Trophoblast cell (in vitro differentiated cells and primary cell): ENCODE measurements at places on chromosomes 4 and X.

DNA sequence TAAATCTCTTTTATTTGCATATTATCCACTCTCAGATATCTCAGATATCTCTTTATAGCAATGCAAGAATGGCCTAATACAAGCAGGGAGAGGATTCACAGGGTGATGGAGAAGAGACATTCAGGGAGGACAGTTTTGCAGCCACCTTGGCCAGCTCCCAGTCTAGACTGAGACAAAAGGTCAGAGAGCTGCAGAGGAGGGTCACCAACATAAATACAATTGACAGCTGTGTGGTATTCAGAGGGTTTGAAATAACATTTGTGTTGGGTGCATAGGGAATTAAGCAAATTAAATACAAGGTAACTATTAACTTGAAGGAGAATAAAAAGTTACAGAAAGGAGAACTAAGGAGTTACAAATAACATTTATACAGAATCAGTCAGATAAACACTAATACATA is 189.5 kb upstream of the TAPT1 start:
- DNase-seq = no peak

DNA sequence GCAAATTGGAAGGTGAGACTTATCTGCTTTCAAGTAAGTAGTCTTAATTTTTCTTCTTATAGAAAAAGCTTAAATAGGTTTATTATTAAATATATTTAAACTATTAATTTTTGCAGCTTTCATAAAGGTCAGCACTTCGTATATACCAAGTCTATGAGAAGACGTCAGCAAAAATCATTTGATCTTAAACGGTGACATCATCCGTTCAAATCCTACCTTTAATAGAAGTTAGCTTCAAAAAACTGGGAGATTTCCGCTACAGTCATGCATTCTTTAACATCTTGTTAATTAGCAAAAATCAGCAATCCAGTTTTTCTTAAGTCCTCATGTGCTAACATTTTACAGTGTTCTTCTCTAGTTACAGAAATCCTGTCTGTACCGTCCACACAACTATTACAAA is 49.9 kb upstream of the PGRMC1 start:
- no peak for DNase-seq

DNA sequence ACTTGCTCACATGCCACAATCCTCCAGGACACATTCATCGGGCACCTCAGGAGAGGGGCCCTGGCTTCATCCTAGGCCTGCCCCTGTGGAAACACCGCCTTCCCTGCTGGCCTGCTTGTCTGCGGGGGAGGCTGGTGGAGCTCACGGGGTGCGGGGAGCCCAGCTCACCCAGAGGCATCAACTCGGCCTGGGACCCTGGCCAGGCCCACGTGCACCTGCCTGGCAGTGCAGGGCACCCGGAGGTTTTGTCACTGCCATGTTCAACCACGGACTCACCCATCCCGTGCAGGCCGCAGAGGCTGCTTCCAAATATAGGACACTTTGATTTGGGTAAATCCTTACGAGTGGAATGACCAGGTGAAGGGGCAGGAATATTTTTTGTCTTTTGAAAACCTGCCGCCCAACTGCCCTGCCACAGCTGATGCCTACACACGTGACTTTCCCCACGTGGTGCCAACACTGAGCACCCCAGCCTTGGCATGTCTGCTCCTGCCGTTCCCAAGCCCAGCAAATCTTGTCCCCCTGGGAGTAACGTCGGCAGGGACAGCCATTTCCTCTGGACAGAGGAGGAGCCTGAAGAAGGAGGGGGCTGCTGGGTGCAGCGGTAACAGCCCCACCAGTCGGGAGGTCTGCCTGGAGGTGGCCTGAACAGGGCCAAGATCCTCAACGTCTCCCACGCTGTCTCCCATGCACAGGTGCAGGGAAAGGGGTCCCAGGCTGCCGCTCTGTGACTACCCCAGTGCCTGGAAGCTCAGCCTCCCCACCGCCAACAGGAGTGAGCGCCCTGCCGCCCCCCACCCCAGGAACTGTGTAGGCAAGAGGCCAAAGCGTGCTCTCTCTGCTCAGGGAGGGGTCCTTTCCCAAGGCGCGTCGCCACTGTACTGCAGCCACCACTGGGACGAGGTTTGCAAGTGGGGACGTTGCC is 8.5 kb downstream of the MXD4 start:
- no peak for DNase-seq

- peak; percentile 33 for DNase-seq
These were observed 34.3 kb downstream of the NLGN3 start for GRCh38 chrX:71178908-71179307.

GRCh38 chrX:115898382-115899001 is 272.1 kb upstream of the AGTR2 start:
- DNase-seq = peak; percentile 48

- DNase-seq = no peak
These were observed 99.1 kb downstream of the AFF1 start for GRCh38 chr4:87033902-87034301.

GRCh38 chr4:16717266-16717970 is 181.0 kb downstream of the LDB2 start:
- DNase-seq = no peak

DNA sequence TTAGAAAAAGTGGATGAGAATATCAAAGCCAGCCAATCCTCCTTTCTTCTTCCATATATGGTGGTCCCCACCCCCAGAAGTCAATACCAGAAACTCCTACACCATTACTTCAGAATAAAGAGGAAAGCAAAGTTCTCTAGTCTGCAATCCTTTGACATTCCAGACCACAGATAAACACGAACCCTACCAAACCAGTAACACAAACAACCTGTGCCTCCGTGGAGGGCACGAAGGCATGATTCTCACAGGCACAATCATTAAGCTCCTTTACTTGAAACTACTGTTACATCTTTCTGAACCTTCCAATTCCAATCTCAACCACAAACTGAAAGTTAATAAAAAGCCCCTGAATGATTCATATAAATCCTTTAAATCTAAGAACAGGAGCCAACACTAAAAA is 16.3 kb downstream of the MAML3 start:
- peak; percentile 84 for DNase-seq

DNA sequence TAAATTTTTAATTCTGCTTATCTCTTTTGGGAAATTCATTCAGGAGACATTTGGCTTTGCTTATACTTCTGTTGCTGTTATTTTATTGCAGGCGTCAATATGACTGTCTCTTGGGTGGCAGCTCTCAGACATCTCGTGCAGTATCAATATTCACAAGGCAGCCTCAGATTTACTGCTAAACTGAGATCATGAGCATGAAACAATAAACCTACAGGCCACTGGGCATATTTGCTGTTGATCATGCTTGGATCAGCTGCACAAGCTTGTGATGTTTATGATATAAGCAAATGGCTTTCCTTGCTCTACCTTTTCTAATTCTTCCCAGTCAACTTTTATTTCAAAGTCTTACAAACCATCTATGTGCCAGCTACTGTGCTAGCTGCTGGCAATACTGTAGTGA is 39.2 kb downstream of the TSPAN5 start:
- DNase-seq = no peak

- DNase-seq = no peak
These were observed 12.8 kb upstream of the SLC2A9 start for GRCh38 chr4:10034136-10034535.

GRCh38 chr4:137705171-137705783 is 173.0 kb upstream of the PCDH18 start:
- DNase-seq = no peak

DNA sequence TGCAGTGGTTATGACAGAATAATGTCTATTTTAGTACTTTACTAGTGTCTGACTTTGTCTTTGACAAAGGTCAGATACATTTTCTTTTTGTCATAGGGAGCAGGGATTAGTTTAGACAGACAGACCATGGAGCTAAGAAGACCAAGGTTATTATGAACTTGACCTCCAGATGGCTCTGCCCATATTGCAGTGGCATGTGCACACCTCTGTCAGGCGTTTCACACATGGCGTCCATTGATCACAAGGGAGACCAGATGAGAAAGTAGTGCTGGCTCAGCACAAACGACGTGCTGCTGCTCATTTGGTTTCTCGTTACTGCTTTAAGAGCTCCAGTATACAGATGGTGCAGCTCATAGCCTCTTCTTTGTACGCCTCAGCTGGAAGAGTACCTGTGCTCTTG is 56.3 kb upstream of the HPSE start:
- DNase-seq = no peak

DNA sequence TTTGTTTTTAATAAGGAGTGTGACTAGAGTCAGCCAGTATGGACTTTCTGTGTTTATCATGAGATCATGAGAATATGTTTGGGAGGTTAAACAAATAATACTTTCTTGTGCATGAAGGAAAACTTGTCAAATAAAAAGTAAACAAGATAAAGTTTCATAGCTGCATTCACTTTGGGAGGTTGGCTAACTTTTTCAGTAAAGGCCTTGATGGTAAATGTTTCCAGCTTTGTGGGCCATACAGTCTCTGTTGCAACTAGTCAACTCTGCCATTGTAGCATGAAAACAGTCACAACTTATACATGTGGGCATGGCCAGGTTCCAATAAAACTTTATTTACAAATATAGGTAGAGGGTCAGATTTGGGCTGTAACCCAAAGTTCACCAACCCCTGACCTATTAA is 150.4 kb downstream of the MID1 start:
- no peak for DNase-seq

DNA sequence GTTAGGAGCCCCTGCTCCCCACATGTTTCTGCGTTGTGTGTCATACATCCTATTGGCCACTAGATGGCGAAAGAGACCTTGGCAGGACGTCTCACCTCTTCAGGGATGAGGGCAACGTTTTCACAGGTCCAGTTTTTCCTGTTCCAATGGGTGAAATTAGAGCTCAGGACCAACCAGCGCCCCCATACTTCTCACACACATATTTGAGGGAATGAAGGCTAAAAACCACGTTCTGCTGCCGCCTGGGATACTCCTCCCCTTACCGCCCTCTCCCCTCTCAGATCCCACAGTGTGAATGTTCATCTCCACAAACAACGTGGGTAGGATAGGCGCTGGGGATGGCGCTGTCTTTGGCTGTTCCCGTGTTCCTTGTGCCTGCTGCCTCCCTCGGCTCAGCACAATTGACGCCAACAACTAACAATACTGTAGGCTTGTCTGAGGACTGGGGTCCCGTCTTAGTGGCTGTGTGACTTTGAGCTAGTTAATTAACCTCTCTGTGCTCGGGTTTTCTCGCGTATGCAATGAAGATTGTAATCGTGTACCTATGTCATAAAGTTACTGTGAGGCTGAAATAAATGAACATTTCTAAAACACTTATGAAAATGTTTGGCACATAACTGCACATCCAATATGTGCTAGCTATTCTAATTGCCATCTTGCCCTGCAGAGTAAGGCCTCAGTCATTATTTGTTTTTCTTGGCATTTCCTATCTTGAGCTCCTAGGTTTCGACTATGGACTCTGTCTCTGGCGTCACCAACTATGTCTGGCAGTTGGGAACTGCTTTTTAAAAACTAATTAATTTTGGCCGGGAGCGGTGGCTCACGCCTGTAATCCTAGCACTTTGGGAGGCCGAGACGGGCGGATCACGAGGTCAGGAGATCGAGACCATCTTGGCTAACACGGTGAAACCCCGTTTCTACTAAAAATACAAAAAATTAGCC is 181.3 kb upstream of the STK26 start:
- DNase-seq = peak; percentile 81

- no peak for DNase-seq
These were observed 70.8 kb downstream of the HHIP start for GRCh38 chr4:144716778-144717177.

DNA sequence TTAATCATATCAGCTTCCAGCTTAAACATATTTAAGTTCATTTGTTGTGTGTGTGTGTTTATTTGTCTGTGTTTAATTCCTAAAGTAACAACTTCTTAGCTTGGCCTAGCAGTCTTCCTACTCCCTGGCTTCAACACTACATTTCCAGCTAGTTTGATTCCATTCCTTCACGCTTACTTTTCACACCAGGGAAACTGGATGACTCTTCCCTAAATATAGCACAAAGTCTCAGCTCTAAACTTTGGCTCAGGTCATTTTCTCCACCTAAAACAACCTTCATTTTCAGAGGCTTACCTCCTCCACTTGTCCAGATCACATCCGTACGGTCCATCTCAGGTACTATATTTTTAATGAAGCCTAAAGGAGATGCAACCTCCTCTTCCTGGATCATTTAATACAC is 94.4 kb downstream of the KCTD8 start:
- DNase-seq = no peak

DNA sequence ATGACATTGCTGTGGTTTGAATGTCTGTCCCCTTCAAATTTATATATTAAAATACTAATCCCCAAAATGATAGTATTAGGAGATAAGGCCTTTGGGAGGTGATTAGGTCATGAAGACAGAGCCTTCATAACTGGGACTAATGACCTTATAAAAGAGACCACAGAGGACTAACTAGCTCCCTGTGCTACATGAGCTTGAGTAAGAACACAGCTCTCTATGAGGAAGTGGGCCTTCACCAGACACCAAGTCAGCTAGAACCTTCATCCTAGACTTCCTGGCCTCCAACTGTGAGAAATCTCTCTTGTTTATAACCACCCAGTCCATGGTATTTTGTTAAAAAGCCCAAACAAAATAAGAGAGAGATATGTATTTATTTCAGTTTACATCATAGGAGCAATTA is 242.2 kb upstream of the CTSO start:
- peak; percentile 17 for DNase-seq

DNA sequence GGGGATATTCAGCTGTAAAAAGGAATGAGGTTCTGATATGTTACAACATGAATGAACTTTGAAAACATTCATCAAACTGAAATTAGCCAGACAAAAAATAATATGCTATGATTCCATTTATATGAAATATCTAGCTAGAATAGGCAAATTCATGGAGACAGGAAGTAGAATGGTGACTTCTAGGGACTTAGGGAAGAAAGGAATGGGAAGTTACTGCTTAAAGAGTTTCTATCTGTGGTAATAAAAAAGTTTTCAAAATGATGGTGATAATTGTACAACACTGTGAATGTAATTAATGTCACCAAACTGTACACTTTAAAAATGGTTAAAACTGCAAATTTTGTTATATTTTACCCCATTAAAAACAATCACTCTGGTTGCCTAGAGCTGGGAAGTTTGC is 30.2 kb downstream of the SMIM14 start:
- no peak for DNase-seq

- no peak for DNase-seq
These were observed 141.1 kb downstream of the MOSPD2 start for GRCh38 chrX:15014281-15014680.

- DNase-seq = no peak
These were observed 32.1 kb downstream of the TIGD4 start for GRCh38 chr4:152747444-152747843.

GRCh38 chr4:24212642-24213041 is 322.8 kb upstream of the PPARGC1A start:
- no peak for DNase-seq

- DNase-seq = no peak
These were observed 91.0 kb downstream of the AMMECR1 start for GRCh38 chrX:110226931-110227330.
